Astrocyte (in vitro differentiated cells and primary cell): ENCODE measurements at places on chromosomes 6 and 20. TPM values are rescaled to one million over a fixed set of nuclear protein-coding genes. Genes with fewer than 3 reads are reported as not detected.

DNA sequence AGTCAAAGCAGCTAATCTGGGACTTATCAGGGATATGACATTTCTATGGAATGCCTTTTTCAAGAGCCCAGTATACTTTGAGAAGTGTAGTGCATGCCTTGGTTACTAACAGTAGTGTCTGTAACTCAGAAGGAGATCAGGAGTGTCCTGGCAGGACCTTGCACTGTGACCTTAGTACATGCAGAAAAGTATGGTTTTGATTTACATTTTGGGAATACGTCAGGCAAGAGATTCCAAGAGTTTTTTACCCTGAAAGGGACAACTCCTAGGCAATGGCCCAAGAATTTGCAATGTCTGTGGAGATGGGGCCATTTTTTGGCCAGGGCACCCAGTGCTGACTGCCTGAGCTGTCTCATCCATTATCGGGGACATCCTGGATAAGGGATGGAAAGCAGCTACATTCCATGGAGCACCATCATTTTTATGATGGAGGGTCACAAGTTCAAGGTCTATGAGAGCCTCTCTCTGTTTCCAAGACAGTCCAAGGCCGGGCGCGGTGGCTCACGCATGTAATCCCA is 80.2 kb downstream of the FAM50B start:
- peak overlapping the region; percentile 39 for H3K27ac ChIP-seq
- no peak overlapping the region for H3K4me3 ChIP-seq
- no peaks in the 10 kb centered on the region for H3K36me3 ChIP-seq
- H3K4me1 ChIP-seq, result peaks cover 13% of the 10 kb centered on the region
- peak; percentile 80 for DNase-seq
- no peaks in the 10 kb centered on the region for H3K27me3 ChIP-seq

DNA sequence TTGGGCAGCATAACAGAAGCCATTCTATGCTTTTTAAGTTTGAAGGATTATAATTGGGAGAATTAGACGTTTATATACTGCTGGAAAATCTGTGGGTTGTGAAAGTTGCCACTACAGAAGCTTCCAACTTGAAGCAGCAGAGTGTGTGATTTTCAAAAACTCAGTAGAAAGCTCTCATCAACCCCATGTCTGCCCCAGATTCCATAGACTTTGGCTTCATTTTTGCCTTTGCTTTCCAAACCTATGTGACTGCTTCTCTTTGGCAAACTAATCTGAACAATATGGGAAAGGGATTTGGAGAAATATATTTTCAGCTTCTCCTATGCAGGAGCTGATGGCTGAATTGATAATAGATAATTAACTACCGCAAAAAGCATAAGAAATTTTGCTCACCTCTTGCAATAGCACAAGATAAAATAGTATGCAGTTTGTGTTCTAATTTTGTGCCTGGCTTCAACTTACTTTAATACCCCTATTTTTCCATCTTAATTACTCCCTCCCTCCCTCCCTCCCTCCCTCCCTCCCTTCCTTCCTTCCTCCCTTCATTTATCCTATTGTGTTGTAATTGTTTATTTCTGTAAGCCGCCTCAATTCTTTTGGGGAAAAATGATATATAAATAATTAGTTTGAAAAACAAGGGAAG is 214.1 kb upstream of the HS3ST5 start:
- no peaks in the 10 kb centered on the region for H3K4me1 ChIP-seq
- DNase-seq, result no peak
- H3K27me3 ChIP-seq, result no peaks in the 10 kb centered on the region
- H3K4me3 ChIP-seq, result no peak overlapping the region
- no peaks in the 10 kb centered on the region for H3K36me3 ChIP-seq

DUSP15 gene
- total RNA-seq, result 1.2 and 3.1 TPM in 2 replicates

ARG1 gene
- not detected in 2 replicates for total RNA-seq

DNA sequence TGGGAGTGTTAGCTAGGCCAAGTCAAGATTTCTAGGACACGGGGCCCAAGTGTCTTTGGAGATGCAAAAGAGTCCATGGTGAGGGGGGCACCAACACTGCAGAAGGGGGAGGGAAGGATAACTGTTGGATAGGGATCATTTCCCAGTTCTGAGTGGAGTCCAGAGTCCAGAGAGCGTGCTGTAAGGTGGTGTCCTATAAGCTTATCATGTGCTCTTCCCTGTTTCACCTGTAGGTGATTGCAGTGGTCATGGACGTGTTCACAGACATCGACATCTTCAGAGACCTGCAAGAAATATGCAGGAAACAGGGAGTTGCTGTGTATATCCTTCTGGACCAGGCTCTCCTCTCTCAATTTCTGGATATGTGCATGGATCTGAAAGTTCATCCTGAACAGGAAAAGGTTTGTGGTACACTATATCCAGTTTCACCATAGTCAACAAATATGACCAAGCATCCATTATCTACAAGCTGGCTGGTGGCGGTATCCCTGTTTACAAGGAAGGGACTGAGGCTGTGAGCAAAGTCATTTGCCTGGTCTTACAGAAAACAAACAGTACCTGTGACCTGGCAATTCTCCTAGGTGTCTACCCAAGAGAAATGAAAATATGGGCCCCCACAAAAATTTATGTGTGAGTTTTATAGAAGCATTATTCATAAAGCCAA is 15.6 kb downstream of the FAM83D start:
- no peaks in the 10 kb centered on the region for H3K27me3 ChIP-seq
- no peaks in the 10 kb centered on the region for H3K4me1 ChIP-seq
- H3K27ac ChIP-seq, result no peak overlapping the region
- H3K36me3 ChIP-seq, result peaks cover 4% of the 10 kb centered on the region

GRCh38 chr6:28995093-28995650 is 9.9 kb downstream of the ZNF311 start:
- H3K4me1 ChIP-seq, result no peaks in the 10 kb centered on the region
- H3K27ac ChIP-seq, result no peak overlapping the region
- H3K27me3 ChIP-seq, result no peaks in the 10 kb centered on the region
- no peak for DNase-seq

BPIFA1 gene
- not detected in 2 replicates for total RNA-seq

TBC1D22B gene
- total RNA-seq, result 10.5 and 10.8 TPM in 2 replicates

- H3K4me3 ChIP-seq, result no peak overlapping the region
- H3K36me3 ChIP-seq, result no peaks in the 10 kb centered on the region
- peak; percentile 61 for DNase-seq
- peak overlapping the region; percentile 54 for H3K27ac ChIP-seq
These were observed 111.5 kb downstream of the TIAM2 start for GRCh38 chr6:155106456-155107115.

- peak overlapping the region; percentile 37 for H3K27ac ChIP-seq
- H3K36me3 ChIP-seq, result no peaks in the 10 kb centered on the region
- H3K4me1 ChIP-seq, result peaks cover 28% of the 10 kb centered on the region
These were observed 107.2 kb upstream of the PLEKHG1 start for GRCh38 chr6:150492507-150492906.

- peak; percentile 61 for DNase-seq
- no peaks in the 10 kb centered on the region for H3K36me3 ChIP-seq
- H3K27me3 ChIP-seq, result no peaks in the 10 kb centered on the region
- peaks cover 5% of the 10 kb centered on the region for H3K4me1 ChIP-seq
- H3K4me3 ChIP-seq, result no peak overlapping the region
These were observed 15.1 kb upstream of the HIVEP2 start for GRCh38 chr6:142960098-142960497.

GRCh38 chr20:56788041-56788670 is 159.1 kb downstream of the TFAP2C start:
- peak overlapping the region; percentile 89 for H3K27ac ChIP-seq
- peaks cover 17% of the 10 kb centered on the region for H3K4me1 ChIP-seq
- peak overlapping the region; percentile 7 for H3K4me3 ChIP-seq
- DNase-seq, result peak; percentile 96

DNA sequence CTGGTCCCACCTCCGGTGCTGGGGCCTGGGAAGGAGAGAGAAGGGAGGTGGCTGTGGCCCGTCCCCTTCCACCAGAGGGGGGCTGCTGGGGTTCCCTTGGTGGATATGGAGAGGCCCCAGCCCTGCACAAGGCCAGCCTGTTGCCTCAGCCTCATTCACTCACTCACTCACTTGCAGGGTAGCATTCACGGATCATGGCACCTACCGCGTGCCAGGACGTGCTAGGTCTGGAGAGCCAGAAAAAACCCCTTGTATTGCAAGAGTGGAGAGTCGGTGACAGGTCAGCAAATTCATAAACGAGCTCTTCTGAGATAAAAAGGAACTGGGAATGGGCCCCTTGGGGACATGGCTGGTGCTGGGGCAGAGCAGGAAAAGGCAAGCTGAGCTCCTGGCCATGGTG is 6.4 kb upstream of the ZBTB46 start:
- no peak overlapping the region for H3K27ac ChIP-seq
- H3K36me3 ChIP-seq, result no peaks in the 10 kb centered on the region
- H3K27me3 ChIP-seq, result no peaks in the 10 kb centered on the region
- H3K4me3 ChIP-seq, result no peak overlapping the region
- DNase-seq, result no peak

GRCh38 chr6:89047473-89047872 is 33.1 kb upstream of the PNRC1 start:
- H3K27ac ChIP-seq, result no peak overlapping the region
- no peaks in the 10 kb centered on the region for H3K4me1 ChIP-seq
- no peaks in the 10 kb centered on the region for H3K27me3 ChIP-seq
- no peak overlapping the region for H3K4me3 ChIP-seq
- H3K36me3 ChIP-seq, result no peaks in the 10 kb centered on the region

SPATA2 gene
- 7.2 and 7.3 TPM in 2 replicates for total RNA-seq
